Mesenchymal stem cell (in vitro differentiated cells and primary cell): ENCODE measurements at places on chromosomes 1 and 21.
A peak's percentile ranks its signal among the peaks of the same experiment; 100 is the strongest.

GRCh38 chr1:94962409-94963265, 35.7 kb upstream of the CNN3 start:
- DNase-seq: peak; percentile 62

DNA sequence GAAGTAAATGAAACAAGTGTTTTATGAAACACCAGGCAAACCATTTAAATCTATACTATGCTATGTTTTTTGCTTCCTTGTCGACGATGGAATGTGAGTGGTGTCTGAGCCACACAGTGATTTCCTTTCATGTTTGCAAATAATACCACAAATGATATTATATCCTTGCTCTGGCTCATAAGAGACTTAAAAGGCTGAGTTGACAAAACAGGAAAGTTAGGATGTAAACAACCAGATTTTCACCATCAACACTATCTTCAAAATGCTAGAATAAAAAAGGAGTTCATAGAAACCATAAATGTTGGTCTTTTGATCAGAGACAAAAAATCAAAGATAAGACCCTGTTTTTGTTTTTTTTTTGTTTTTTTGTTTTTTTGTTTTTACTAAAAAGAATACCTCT, 17.8 kb upstream of the MAGI3 start:
- DNase-seq: no peak

GRCh38 chr1:244839656-244840055, 4.2 kb downstream of the COX20 start:
- no peak for DNase-seq

GRCh38 chr21:29288239-29288638, 10.5 kb upstream of the BACH1 start:
- no peak for DNase-seq

GRCh38 chr1:52767596-52768280, 41.5 kb downstream of the ZYG11B start:
- DNase-seq: no peak

GRCh38 chr1:54488065-54488750, 59.8 kb upstream of the ACOT11 start:
- peak; percentile 91 for DNase-seq

GRCh38 chr1:15205586-15206346, 41.3 kb upstream of the FHAD1 start:
- no peak for DNase-seq

- DNase-seq: peak; percentile 76
Measured at GRCh38 chr1:155127105-155127966, at the start of gene EFNA1. EFNA1 (plus strand) TSS chr1:155127876; CDS start chr1:155127978, 102 bp downstream.

GRCh38 chr1:174580801-174581200, 133.0 kb downstream of the GPR52 start:
- no peak for DNase-seq

DNA sequence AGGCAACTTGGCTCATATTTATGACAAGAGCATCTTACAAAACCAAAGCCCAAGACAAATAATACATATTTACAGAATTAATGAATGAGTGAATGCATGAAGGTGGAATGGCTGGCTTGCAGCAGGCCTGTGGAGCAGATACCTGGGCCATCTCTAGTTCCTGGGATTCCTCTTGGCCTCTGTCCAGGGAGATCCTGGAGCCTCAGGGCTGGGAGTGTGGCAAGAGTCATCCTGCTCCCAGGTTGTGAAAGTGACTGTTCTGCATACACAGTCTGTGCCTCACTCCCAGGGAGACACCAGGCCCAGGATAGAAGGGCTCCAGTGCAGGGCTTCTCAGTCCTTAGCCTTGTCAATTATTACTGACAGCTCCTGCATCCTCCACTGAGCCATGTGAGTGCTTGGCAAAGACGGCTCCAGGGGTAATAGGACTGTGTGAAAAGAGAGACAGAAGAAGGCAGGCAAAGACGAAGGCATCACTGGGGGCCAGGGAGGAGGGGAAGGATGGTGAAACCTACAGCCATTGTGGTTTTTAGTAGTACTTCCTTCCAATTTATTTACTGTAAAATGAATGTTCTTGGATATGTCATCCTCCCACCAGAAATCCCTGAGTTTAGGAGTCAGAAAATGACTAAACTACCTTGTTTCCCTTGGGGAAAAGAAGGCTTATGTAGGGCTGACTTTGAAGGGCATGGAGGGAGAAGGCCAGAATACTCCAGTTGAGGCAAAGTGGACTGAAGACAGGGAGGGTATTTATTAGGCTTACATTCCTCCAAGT, 14.3 kb upstream of the KPRP start:
- no peak for DNase-seq

DNA sequence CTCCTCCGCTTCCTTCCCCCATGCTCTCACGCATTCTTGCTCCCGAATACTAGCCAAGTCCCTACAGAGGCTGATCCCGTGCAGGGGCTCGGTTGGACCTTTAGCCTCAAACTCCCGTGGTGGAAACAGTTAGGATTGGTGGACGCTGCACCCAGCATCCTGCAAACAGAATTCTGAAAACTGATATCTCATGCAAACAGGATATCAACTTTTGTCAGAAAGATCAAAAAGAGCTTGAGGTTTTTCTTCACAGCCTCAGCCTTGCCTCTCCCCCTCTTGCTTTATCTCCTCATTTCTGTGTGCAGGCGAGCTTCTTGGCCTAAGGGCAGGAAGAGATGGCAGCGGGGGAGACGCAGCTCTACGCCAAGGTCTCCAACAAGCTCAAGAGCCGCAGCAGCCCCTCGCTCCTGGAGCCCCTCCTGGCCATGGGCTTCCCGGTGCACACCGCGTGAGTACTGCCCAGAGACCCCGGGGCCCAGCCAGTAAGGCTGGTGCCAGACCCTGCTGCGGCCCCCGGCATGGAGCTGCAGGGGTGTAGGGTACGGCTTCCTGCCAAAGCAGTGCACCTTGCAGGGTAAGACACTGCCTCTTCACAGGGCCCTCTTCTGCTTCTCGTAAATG, at the start of gene UBASH3A:
Gene UBASH3A, plus strand, starts transcription at position 292 of the 621 bp plus-strand sequence. Its CDS starts 44 bp downstream, at position 336.
- no peak for DNase-seq

DNA sequence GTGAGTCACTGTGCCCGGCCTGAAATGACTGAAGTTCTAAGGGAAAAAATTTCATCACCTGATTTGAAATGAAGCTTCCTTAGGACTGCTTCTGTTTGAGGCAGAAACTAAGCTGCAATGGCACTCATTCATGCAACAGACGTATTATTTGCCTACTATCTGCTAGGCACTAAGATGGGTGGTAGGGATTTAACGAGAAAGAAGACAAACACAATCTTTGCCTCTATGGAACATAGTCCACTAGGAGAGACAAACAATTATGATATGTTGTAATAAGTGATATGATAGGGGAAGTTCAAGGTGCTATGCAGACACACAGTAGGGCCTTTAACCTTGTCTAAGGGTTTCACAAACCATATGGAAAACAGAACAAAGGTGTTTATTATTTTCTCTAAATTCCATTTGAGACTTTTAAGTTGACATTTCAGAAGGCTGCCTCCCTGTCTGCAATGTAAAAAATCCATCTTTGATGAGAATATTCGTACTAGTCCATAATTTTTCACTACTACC, 11.3 kb downstream of the LIX1L start:
- DNase-seq: no peak

DNA sequence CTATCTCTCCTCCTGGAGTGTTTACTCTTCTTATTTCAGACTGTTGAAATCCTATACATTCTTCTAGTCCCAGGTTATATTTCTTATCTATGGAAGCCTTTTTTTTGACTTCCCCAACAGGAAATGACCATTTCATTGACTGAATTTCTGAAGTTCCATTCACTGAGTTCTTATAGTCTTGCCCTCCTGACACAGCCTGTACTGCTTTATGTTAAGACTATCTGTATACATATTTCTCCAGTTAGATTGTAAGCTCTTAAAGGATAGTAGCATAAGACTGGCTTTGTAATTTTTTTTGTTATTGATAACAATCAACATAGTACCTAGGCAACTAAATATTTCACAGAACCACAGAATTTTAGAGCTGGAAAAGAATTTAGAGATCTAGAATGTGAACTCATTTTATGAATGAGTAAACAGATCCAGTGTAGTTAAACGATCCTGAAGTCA, 14.9 kb upstream of the MACF1 start:
- DNase-seq: peak; percentile 89

GRCh38 chr1:22543679-22544078, 19.6 kb upstream of the EPHA8 start:
- DNase-seq: no peak

DNA sequence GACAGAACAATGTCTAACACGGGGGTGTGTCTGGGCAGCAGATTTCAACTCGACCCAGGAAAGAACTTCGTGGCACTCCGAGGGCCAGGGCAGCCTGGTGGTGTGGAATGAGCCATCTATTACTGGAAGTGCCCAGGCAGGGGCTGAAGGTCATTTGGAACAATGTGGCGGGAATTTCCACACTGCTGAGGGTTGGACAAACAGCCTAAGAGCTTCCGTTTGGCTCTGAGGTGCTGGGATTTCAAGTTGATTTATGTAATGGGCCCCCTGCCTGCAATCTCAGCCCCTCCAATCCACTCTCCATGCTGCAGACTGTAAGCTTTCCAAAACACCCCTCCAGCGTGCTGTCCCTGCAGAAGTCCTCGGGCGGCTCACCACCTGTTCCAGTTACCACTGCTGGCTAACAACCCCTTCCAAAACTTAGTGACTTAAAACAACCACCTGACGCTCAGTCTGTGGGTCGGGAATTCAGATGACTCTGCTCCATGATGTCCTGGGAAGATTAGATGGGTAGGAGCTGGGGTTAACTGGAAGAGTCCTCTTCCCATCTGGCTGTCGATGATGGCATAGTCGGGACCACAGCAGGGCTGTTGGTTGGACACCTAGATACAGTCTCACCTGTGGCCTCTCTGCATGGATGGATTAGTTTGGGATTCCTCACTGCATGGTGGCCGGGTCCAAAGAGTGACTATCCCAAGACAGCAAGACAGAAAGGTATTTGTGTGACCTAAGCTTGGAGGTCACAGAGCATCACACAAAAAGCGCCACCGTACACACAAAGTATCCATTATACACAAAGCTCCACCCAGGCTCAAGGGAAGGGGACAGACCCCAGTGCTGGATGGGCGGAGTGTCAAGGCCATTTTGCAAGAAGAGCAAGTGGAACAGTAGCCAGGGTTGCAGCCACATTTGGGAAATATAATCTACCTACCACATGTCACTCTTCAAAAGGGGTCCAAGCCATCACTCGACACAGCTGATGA, 89.7 kb upstream of the IFFO2 start:
- DNase-seq: no peak

- DNase-seq: no peak
Measured at GRCh38 chr1:227453631-227454355, 109.6 kb upstream of the ZNF678 start.

DNA sequence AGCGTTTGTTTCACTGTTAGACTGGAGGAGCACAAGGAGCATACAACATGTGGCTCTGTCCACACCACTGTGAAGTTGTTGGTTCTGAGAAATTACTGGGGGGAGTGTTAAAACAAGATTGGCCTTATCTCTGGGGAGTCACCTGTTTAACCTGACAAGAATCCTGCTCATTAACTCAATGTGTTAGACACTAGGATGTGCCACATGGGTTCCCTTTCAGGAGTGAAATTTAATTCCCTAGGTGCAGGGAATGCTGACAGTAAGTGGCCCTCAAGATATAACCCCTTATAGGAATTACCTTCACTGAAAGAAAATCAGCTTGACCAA, 45.8 kb upstream of the WNT2B start:
- no peak for DNase-seq

GRCh38 chr1:243883551-243883950, 33.5 kb upstream of the AKT3 start:
- no peak for DNase-seq

GRCh38 chr21:22609802-22610201, 1611.6 kb downstream of the NCAM2 start:
- no peak for DNase-seq

DNA sequence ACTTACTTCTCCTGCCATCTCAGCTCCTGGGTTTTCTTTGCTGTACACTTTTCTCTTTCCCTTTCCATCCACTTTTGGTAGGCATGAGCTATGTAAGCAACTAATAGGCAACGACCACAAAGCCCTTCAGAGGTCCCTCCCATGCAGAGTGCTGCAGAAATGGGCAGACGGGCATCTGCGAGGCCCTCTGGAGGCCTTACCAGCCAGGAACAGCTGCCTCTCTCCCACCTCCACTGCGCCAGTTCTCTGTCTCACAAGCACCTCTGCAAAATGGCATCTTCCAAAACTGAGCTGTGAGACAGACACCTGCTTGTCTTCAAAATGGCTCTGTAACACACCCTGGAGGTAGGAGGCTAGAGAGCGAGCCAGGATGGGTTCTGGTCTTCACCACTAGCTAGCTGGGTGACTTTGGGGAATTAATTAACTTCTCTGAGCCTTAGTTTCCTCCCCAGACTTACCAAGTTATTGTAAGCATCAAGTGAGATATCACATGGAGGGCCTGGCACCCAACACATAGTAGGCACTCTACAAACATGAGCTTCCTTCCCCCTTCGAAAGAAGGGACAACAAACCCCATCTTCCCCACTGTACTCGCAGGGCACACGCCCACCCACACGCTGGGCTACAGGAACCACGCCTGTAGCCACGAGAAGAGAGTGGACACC, 62.0 kb downstream of the BCAR3 start:
- DNase-seq: no peak

DNA sequence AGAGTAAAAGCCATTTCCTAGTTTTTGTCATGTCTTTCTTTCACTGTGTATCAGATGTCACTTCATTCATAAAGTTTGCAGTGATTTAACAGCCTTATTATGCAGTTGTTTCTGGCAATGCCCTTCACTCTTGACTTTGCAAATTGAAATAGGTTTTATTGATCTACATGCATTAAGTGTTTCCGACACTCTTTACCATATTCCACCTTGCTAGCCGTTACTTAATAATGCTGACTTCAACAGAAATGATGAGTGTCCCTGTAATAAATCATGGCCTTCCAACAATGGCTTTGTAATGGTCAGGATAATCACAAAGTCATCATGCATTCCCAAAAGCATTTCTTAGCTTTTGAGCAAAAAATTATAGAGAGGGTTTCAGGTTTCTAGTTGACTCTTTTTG, 236.8 kb upstream of the FMN2 start:
- no peak for DNase-seq

DNA sequence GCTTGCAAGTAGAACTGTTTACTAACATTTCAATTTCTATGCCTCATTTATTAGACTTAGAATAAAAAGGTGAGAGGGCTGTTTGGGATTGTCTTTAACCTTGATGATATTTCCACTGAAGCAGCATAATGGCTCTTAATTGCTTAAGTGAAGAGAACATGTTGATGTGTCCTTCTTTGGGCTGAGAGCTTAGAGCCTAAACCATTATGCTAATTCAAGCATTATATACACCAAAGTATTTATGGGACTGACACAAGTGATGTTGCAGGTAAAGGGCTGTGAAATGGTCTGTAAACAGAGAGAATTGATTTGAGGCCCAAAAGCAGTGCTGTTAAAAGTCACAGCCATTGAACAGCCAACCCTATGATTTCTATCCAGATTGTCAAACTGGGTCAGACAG, 113.9 kb downstream of the ATG4C start:
- DNase-seq: no peak

DNA sequence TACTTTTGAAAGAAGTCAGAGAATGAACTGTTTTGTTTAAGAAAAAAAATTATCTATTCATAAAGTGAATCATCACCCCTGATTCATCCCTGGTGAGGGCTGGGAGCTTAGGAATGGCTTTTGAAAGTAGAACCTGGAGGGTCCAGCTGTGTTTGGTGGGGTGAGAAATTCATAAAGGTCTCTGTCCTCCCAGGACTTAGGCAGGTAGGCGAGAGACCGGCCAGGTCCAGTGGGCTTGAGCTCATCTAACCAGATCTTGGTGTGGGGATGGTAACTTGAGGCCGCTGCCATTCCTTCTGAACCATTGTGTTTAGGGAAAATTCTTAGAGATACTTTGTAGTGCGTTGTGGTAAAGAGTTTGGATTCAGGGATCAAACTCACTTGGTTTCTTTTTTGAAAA, 156.8 kb upstream of the TNR start:
- no peak for DNase-seq

- DNase-seq: no peak
Measured at GRCh38 chr1:58418283-58419228, 128.0 kb downstream of the OMA1 start.
